ENCODE measurements at places on chromosomes 16 and 17.

DNA sequence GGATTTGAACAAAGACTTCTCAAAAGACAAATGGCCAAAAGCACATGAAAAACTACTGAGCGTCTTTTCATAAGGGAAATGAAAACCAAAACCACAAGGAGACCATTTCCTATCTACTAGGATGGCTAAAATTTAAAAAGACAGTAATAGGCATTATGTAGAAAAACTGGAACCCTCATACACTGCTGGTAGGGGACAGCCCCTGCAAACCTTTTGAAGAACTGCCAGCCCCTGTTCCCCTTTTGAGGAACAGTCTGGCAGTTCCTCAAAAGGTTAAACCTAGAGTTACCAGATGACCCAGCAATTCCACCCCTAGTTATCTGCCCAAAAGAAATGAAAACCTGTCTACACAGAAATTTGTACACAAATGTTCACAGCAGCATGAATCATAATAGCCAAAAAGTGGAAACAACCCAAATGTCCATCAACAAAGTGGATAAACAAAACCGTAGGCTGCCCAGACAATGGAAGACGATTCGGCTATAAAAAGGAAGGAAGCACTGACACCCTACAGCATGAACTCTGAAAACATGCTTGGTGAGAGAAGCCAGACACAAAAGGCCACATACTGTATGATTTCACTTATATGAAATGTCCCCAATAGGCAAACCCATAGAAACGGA is 22.9 kb downstream of the CDIP1 start:
- H3K36me3 ChIP-seq = peaks cover 20% of the 10 kb centered on the region
- H3K4me1 ChIP-seq = peaks cover 26% of the 10 kb centered on the region
- H3K27ac ChIP-seq = peak overlapping the region; percentile 4

- DNase-seq = no peak
- H3K27ac ChIP-seq = no peak overlapping the region
- H3K27me3 ChIP-seq = peaks cover 30% of the 10 kb centered on the region
- no peak overlapping the region for H3K4me3 ChIP-seq
Observed at GRCh38 chr17:46894024-46894423, 28.9 kb upstream of the GOSR2 start.

- peaks cover 15% of the 10 kb centered on the region for H3K27me3 ChIP-seq
- H3K27ac ChIP-seq = no peak overlapping the region
- DNase-seq = no peak
Observed at GRCh38 chr17:51475730-51476129, 215.4 kb downstream of the UTP18 start.

- no peak overlapping the region for H3K27ac ChIP-seq
- no peak overlapping the region for H3K4me3 ChIP-seq
- H3K4me1 ChIP-seq = peaks cover 3% of the 10 kb centered on the region
- no peak for DNase-seq
- no peaks in the 10 kb centered on the region for H3K27me3 ChIP-seq
Observed at GRCh38 chr17:35793257-35793656, 2.2 kb downstream of the MMP28 start.

- H3K4me1 ChIP-seq = peaks cover 41% of the 10 kb centered on the region
- no peaks in the 10 kb centered on the region for H3K27me3 ChIP-seq
- H3K27ac ChIP-seq = no peak overlapping the region
- no peak for DNase-seq
- H3K36me3 ChIP-seq = no peaks in the 10 kb centered on the region
- no peak overlapping the region for H3K4me3 ChIP-seq
Observed at GRCh38 chr17:77999413-78000173, 41.1 kb downstream of the TNRC6C start.

DNA sequence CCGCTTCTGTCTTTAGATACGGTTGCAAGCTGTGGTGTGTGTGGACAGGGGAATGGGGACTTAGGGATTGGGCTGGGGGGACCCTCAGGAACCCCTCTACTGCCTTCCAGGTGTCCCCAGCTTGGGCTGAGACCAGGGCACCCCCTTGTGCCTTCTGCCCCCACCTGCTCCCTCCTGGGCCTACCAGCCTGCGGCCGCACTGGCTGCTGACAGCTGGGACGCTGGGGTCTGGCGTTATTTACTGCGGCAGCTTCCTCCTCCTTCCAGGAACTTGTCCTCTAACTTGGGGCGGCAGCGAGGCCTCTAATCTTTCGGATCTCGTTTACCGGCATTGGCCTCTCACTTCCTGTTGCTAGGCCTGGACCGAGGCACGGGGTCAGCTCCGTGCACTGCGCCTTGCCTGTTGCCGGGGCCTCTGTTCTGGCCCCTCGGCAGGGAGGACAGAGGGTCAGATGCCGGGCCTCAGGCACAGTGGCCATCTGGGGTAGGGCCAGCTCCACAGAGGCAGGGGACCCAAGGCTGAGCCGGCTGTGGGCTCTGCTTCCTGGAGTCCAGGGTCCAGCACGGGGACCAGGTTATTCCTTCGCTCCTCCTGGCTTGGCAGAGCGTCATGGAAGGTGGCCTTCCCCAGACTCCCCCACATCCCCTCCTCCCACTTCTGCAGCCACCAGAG is 31.8 kb downstream of the TMEM235 start:
- H3K27ac ChIP-seq = peak overlapping the region; percentile 22
- DNase-seq = peak; percentile 62
- H3K27me3 ChIP-seq = no peaks in the 10 kb centered on the region
- H3K4me3 ChIP-seq = no peak overlapping the region
- no peaks in the 10 kb centered on the region for H3K36me3 ChIP-seq
- peaks cover 21% of the 10 kb centered on the region for H3K4me1 ChIP-seq

DNA sequence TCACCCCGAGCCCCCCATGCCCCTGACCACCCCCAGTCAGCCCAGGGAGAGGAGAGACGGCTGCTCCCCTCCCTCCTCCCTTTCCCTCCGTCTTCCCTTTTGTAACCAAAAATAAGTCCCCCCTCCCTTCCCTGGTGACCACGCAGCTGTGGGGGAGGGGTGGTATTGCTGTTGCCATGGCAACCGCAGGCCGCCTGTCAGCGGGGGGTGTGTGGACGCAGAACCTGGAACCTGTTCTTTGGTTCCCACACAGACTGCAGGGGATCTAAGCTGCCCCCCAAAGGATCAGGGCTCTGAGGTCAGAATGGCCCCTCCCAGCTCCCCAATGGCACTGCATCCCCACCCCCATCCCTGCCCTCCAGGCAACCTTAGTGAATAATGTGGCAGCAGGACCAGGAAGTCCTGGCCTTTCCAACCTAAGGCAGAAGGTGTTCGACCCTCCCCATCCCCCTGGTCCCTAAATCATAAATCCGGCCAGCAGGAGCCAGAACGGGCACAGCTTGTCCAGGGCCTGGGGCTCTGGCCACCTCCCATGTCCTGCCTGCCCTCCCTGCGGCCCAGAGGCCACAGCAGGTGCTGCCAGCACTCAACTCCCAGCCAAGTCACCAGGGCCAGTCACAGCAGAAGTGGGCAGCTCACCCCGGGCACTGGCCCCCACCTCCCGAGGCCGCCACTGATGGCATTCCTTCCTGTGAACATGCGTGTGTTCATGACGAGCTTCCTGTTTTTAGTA is 12.0 kb downstream of the CA4 start:
- no peak overlapping the region for H3K4me3 ChIP-seq
- no peak for DNase-seq
- H3K4me1 ChIP-seq = peaks cover 46% of the 10 kb centered on the region
- no peaks in the 10 kb centered on the region for H3K27me3 ChIP-seq
- no peaks in the 10 kb centered on the region for H3K36me3 ChIP-seq

DNA sequence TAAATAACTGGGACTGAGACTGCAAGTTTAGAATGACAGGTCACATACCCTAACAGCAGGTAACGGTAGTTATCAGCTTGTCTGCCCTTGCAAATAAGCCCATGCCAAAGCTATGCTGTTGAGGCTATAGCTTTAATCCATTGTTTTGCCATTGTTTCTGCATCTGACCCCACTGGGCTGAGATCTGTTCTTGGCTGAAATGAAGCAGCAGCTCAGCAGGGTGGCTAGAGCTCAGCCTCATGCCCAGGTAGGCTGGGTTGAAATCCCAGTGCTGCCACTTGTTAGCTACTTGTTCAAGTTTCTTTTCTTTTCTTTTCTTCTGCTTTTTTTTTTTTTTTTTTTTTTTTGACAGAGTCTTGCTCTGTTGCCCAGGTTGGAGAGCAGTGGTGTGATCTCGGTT is 40.1 kb downstream of the NKD1 start:
- no peak overlapping the region for H3K27ac ChIP-seq
- no peaks in the 10 kb centered on the region for H3K27me3 ChIP-seq
- no peak overlapping the region for H3K4me3 ChIP-seq
- peaks cover 8% of the 10 kb centered on the region for H3K4me1 ChIP-seq

GRCh38 chr16:57516773-57517172 is 19.6 kb downstream of the CCDC102A start:
- H3K4me3 ChIP-seq = no peak overlapping the region
- no peaks in the 10 kb centered on the region for H3K4me1 ChIP-seq
- DNase-seq = no peak
- H3K27ac ChIP-seq = no peak overlapping the region
- no peaks in the 10 kb centered on the region for H3K27me3 ChIP-seq

GRCh38 chr17:75048249-75048878 is 1.3 kb downstream of the KCTD2 start:
- peak; percentile 27 for DNase-seq
- H3K4me3 ChIP-seq = peak overlapping the region; percentile 74
- H3K27ac ChIP-seq = peak overlapping the region; percentile 97
- no peaks in the 10 kb centered on the region for H3K36me3 ChIP-seq
- H3K4me1 ChIP-seq = peaks cover 34% of the 10 kb centered on the region

- no peak overlapping the region for H3K27ac ChIP-seq
- H3K27me3 ChIP-seq = no peaks in the 10 kb centered on the region
- H3K36me3 ChIP-seq = no peaks in the 10 kb centered on the region
- no peak overlapping the region for H3K4me3 ChIP-seq
Observed at GRCh38 chr16:55435387-55435786, 43.6 kb upstream of the MMP2 start.

DNA sequence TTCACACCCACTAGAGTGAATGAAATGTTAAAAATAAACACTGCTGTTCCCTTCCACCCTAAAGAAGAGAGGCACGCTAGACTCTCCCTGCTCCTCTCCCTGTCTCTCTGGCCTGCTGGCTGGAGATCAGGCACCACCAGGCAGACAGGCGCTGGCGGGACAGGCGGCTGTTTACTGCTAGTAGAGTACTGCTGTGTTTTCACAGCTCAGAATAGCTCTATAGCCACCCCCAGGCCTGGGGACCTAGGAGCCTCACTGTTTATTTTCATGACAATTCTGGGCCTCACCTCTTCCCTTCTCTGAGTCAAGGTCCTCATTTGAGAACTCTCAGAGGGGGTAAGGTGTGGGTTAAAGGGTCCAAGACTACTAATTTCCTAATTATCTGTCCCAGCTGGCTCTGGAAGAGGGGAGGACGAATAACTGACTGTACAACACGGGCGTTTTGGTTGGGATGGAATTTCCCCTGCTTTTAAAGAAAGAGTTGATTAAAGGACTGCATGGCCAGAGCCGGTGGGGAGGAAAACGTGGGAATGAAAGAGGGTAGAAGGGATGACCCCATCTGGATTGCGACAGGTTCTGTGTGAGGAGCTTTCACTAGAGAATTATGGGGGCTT is 9.0 kb upstream of the G6PC1 start:
- H3K27me3 ChIP-seq = no peaks in the 10 kb centered on the region
- peak overlapping the region; percentile 68 for H3K27ac ChIP-seq
- H3K36me3 ChIP-seq = no peaks in the 10 kb centered on the region

- peaks cover 36% of the 10 kb centered on the region for H3K4me1 ChIP-seq
- no peak for DNase-seq
- H3K36me3 ChIP-seq = no peaks in the 10 kb centered on the region
- no peak overlapping the region for H3K4me3 ChIP-seq
Observed at GRCh38 chr17:77282524-77283515, 142.1 kb downstream of the SEC14L1 start.

- peaks cover 14% of the 10 kb centered on the region for H3K4me1 ChIP-seq
- H3K4me3 ChIP-seq = no peak overlapping the region
- no peaks in the 10 kb centered on the region for H3K36me3 ChIP-seq
- DNase-seq = no peak
Observed at GRCh38 chr17:70060415-70060814, 14.6 kb upstream of the KCNJ16 start.

DNA sequence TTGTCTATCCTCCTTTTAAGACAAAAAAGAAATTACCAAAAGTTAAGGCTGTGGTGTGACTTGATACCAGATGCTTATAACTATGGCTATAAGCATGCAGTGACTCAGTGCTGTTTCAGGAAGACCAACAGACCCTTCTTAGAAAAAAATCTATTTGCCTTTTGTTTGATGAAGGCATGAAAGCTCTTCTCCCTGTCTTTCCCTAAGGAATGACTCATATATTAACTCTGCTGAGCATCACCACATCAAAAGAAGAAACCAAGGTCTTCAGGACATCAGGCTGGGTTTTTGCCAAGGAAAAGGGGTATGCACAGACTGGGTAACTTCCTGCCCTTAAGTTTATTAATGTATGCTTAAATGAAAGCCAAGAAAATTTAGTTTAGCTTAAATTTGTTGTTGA is 47.1 kb downstream of the VMP1 start:
- no peak overlapping the region for H3K27ac ChIP-seq
- H3K4me1 ChIP-seq = peaks cover 10% of the 10 kb centered on the region
- H3K36me3 ChIP-seq = peaks cover 4% of the 10 kb centered on the region
- no peak overlapping the region for H3K4me3 ChIP-seq
- DNase-seq = no peak
- H3K27me3 ChIP-seq = no peaks in the 10 kb centered on the region

DNA sequence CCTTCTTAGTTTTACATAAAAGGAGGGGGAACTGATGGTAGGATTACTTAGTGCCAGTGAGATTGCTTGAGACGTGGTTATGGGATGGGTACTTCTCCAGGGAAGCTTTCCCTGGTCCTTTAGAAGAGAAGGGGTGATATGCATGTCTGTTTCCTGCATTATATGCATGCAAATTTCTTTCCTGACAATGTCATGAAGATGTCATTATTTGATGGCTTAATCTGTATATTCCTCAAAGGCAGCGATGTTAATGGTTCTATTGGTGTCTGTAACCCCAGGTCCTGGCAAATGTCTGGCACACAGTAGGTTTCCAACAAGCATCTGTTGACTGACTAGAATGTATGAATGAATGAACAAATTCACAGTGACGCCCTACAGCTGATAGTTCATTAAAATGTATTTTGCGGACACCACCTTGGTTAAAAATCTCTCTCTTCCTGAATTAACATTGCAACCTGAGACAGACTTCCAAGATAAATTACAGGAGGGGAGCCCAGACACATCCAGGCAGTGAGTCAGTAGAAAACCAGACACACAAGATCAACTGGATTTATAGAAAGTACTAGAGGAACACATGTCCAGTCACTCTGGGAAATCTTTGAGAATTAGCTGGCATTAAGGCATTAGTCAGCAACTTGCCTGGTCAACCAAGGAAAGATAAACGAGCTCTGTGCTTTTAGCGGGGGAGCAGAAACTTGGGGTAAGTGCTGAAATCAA is 293.4 kb downstream of the XYLT1 start:
- no peak overlapping the region for H3K27ac ChIP-seq
- no peaks in the 10 kb centered on the region for H3K36me3 ChIP-seq
- no peak for DNase-seq
